Activated naive CD8-positive, alpha-beta T cell treated with anti-CD3 and anti-CD28 coated beads for 36 hours (primary cell): ENCODE measurements at places on chromosomes 4 and X.

GRCh38 chrX:69107231-69107739 lies 58.0 kb downstream of the PJA1 start:
- DNase-seq, result no peak

DNA sequence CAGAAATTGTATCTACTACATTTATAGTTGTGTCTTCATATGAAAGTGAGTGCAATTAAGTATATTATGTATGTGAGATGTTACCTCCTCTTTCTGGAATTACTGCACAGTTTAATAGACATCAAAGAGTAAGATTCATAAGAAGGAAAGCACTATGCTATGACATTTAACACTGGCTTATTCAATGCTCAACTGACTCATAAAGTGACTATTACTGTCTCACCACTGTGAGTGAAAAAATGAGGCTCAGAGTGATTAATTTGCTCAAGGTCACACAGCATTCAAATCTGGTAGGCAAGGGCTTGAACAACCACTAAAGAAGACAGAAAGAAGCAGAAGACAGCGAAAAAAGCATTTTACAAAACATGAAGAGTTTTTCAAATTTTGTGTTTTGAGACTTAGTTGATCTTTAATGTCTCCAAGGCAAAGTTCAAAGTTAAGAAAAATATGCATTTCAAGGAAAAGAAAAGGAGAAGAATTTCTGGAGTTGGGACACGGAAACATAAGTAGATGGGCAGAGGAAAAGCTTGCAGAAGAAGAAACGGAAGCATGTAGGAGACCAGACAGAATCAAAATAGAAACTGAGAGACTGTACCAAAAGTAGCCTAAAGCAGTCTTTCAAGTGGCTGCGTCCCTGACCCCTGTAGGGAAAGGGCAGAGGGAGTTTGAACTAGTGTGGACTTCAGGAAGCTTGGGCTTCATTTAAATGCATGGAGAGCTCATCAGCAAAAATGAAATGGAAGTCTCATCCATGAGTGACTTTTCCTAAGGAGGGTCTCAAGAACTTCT lies 66.3 kb downstream of the KCNIP4 start:
- no peak for DNase-seq

DNA sequence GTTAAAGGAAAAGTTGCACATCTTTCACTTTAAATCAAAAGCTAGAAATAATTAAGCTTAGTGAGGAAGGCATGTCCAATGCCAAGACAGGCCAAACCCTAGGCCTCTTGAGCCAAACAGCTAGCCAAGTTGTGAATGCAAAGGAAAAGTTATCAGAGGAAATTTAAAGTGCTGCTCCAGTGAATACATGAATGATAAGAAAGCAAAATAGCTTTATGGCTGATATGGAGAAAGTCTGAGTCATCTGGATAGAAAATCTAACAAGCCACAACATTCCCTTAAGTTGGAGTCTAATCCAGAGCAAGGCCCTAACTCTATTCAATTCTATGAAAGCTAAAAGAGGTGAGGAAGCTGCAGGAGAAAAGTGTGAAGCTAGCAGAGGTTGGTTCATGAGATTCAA lies 23.8 kb downstream of the NPFFR2 start:
- DNase-seq, result no peak

- DNase-seq, result no peak
Observed at GRCh38 chr4:125235971-125236370, 78.8 kb upstream of the FAT4 start.

- no peak for DNase-seq
Observed at GRCh38 chr4:80431203-80431965, 95.9 kb downstream of the CFAP299 start.

DNA sequence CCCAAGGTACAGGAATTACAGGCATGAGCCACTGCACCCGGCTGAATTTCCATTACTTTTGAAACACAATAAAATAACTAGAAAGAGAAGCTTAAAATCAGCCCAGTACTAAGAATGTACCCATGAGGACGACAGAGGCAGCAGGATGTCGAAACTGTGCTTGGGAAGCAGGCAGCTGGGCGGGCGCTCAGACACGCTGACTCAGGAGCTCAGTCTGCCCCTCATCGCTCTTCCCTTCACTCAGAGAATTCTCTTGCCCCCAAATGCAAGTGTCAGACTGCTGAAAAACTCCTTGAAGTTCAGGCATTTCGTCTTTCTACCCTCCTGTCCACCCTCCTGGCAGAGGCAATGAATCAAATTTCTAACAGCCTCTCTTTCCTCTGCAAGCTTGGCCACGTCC lies 41.0 kb upstream of the CDKN2AIP start:
- DNase-seq, result no peak

GRCh38 chr4:184958923-184959210 lies 59.4 kb upstream of the HELT start:
- DNase-seq, result no peak

GRCh38 chr4:112884406-112884805 lies 165.0 kb upstream of the ANK2 start:
- DNase-seq, result no peak

- DNase-seq, result no peak
Observed at GRCh38 chr4:87425711-87426110, 3.3 kb downstream of the NUDT9 start.

DNA sequence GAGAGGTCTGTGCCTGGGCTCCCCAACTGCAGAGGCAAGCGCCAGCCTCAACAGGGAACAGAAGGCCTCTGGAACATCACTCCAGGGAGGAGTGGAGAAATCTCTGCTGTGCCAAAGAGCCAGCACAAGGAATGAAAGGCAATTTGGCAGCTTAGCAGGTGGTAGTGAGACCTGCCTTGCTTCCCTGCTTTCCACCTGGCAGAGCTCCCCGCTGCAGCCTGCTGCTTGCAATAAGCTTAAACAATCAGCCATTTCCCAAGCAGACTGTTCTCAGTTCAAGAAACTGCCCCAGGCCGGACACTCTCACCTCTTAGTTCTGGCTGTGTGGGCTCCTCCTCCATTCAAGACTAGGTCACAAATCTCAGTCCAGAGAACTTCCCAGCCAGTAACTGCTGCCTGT lies 370.6 kb downstream of the MAGEB5 start:
- no peak for DNase-seq

GRCh38 chr4:57109847-57110639 lies at the start of gene IGFBP7:
IGFBP7 (minus strand) TSS chr4:57110385; CDS start chr4:57110351, 34 bp downstream.
- DNase-seq, result peak; percentile 9

- DNase-seq, result no peak
Observed at GRCh38 chr4:81399306-81400086, 72.2 kb downstream of the RASGEF1B start.

- DNase-seq, result no peak
Observed at GRCh38 chr4:139745111-139745639, 79.6 kb downstream of the MGST2 start.

DNA sequence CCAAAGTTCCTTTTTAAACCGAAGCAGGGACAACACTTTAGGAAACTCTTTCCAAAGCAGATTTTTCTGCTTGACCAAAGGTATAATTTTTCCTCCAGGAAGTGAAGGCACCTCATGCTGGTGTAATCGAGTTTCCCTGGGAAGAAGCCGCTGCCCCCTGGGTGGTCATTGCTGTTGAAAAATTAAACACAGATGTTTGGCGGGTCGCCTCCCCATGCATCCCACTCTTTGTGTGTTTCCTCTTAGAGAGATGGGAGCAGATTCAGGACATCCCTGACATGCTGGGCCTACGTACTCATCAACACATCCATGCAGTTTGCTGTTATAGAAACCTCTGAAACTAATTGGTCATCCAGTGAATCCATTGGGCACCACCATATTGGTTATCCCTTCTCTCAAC lies 179.2 kb upstream of the HCCS start:
- DNase-seq, result no peak

GRCh38 chr4:134702374-134702773 lies 500.8 kb upstream of the PABPC4L start:
- no peak for DNase-seq

DNA sequence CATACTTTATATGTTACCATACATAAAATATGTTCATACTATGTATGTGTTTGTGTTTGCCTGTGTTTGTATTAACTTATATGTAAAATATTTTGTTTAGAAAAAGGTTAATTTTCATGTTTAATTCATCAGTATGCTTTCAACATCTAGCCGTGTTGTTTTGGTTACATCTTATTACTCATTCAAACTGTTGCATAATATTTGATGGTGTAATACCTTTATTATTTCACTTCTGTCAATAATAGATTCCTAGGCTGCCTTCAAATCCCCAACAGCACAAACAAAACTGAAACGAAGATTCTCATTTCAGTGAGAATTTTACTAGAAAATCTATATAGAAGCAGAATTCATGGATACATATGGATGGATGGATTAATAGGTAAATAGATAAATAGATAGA lies 462.3 kb upstream of the ADGRL3 start:
- DNase-seq, result no peak

DNA sequence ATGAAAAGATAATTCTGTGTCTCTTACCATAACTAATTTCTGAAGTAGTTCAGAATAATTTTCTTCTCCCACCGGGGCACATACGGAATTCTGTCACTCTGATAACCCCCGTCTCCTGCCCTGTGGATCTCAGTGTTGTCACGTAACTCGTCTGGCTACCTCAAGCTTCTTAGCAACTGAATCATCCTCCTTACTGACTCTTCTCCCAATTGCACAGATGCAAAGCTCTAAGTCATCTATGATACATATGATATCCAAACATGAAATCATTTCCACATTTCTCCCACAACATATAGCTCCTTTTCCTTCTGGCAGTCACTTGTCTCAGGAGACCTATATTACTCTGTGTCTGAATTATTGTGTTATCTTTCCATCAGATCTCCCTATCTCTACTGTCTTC lies 1043.1 kb upstream of the TENM3 start:
- DNase-seq, result no peak

GRCh38 chr4:71156616-71157015 lies 163.2 kb downstream of the DCK start:
- DNase-seq, result no peak

DNA sequence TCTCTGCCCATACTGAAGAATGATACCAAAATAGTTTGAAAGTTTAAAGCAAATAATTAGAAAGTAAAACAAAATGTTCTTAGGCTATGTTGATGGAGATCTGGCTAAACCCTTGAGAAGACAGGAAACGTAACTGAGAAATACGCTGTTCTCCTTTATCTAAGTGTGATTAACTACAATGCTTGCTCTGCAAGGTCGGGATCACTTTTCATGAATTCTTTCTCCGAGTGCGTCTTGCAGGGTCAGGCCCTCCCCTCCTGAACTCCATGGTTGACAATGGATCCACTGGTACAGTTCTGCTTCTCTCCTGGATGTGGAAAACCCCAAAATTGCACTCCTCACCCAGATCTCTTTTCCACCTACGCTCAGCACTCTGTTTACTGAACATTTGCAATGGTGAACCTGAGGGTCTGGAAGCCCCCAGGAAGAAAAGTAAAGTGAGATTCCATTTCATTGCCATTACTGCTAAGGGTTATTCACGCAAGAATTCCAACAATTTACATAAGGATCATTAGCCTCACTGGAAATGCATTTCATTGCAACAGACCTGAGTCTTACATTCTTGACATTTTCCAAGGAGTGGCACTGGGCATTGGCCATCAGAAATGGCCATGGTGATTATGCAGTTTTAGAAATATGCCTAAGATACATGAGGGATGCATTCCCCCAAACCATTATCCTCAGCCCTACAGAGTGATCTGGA lies 24.6 kb upstream of the WWC2 start:
- DNase-seq, result no peak

GRCh38 chr4:118338981-118339765 lies 13.6 kb downstream of the PRSS12 start:
- DNase-seq, result no peak

DNA sequence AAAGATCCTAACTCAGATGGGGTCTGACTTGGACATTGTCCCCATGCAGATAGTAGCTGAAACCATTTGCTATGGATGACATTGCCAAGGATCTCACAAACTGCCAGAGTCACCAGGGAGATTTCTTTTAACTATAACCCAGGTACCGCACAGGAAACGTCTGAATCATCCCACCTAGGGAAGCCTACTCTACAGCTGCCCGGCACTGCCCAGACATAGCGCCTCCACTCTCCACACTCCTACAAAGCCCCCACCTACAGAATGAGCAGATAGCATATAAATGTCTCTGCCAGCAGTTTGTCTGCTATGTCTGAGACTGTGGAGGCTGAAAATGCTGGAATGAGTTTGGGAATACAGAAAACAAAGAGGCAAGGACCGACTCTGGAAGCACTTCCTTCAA lies 32.3 kb downstream of the TRIM61 start:
- no peak for DNase-seq

DNA sequence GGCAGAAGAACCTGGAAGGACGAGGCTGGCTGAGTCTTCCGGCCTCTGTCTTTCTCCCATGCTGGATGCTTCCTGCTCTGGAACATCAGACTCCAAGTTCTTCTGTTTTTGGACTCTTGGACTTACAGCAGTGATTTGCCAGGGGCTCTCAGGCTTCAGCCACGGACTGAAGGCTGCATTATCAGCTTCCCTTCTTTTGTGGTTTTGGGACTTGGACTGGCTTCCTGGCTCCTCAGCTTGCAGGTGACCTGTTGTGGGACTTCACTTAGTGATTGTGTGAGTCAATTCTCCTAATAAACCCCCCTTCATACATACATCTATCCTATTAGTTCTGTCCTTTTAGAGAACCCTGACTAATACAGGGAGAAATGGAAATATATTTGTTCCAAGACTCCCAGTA lies 265.8 kb downstream of the PCDH18 start:
- no peak for DNase-seq

GRCh38 chrX:48787505-48788443 lies 1.4 kb downstream of the GATA1 start:
- DNase-seq, result no peak

- no peak for DNase-seq
Observed at GRCh38 chr4:11165052-11165451, 263.6 kb downstream of the HS3ST1 start.

DNA sequence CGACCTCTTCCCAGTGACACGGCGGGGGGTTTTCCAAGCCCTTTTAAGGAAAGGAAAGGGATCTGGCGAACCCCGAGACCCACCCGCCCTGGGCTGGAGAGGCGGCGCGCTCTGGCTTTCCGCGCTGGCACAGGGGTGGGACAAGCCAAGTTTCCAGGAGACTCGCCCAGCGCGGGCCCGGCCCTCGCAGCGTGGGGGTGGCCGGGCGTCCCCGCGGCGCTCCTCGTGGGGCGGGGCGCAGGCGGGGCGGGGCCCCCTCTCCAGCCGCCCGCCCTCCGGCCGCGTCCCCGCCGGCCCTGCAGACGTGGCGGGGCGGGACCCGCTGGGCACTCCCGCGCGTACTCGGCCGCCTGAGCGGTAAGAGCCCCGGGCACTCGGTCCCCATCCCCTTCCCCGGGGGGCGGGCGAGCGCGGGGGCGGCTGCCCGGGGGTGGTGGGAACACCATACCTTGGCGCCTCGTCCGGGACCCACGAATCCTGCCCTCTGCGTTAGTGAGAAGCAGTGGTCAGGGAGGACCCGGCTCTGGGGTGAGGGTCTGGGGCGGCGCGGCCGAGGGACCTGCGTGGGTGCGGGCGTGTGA lies at the start of gene FAM114A1:
Gene FAM114A1 (plus strand): TSS at position 329 of the 581 bp plus-strand sequence. CDS start 10,273 bp downstream, outside the sequence.
- peak; percentile 37 for DNase-seq

- no peak for DNase-seq
Observed at GRCh38 chr4:110624398-110624780, 1.5 kb upstream of the PITX2 start.

DNA sequence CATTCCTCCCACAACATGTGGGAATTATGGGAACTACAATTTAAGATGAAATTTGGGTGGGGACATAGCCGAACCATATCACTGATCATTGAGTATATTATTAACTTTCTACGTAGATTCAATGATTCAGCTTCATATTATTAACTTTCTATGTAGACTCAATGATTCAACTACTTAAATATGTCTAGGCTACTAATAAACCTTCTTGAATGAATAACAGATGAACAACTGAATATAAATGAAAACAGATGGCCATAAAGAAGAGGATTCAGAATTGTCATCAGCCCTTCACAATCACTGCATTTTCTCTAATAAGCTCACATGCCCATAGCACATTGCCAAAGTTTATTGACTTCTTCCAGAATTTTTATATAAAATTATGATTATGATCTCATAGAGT lies 57.0 kb downstream of the CEP44 start:
- DNase-seq, result no peak
